Left lung (tissue), 14 donors: ENCODE measurements at places on chromosomes 13 and 19. TPM values are rescaled to one million over a fixed set of nuclear protein-coding genes. Genes with fewer than 3 reads are reported as not detected.

- no peak for DNase-seq
These were observed 30.5 kb downstream of the VAV1 start for GRCh38 chr19:6803036-6803404.

GRCh38 chr13:37599519-37599918, 951 bp upstream of the POSTN start:
- DNase-seq = no peak

DNA sequence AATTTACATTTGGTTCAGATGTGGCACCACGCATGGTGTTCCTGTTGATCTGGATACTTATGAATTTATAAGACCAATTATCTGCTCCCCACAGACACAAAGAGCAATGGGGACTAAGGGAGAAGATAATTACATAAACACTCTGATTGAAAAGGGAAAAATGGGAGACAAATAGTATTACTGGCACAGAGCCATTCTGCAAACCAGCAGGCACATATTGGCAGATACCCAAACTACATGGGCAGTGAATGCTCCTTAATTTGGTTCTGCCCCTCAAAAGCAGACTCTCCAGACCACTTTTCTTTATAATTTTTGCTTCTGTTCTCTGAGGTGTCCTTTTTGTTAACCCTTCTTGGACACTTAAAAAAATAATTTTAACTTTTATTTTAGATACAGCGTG, 1674.2 kb downstream of the PCDH9 start:
- DNase-seq = no peak

- no peak for DNase-seq
These were observed 43.3 kb downstream of the SKA3 start for GRCh38 chr13:21133077-21133476.

GRCh38 chr13:21677075-21677623, 6.3 kb downstream of the FGF9 start:
- DNase-seq = no peak

TEX29 gene
- 1.2 TPM for polyA plus RNA-seq

BEST2 gene
- 0.17 TPM for polyA plus RNA-seq
